ENCODE measurements at places on chromosomes 7 and 10.

DNA sequence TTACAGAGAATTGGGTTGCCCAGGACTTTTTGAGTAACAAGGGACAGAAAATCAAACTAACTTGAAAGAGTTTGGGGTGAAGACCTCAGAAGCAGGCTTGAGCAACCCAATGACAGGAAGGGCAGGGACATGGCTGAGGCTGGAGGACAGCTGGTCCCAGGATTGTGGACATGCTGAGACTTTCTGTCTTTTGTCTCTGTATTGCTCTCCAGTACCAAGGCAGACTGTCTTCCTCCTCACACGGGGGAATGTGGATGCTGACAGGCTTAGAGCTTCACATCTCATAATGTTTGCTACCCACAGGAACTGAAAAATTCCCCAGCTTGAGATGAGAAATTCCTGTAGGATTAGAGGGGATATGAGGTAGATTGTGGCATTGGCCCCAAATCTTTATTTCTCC, 229.6 kb downstream of the PHF14 start:
- DNase-seq, result no peak

- peak; percentile 9 for DNase-seq
Observed at GRCh38 chr7:144529269-144529926, 125.9 kb upstream of the NOBOX start.

- DNase-seq, result no peak
Observed at GRCh38 chr10:88181902-88182600, 318.6 kb downstream of the PTEN start.

DNA sequence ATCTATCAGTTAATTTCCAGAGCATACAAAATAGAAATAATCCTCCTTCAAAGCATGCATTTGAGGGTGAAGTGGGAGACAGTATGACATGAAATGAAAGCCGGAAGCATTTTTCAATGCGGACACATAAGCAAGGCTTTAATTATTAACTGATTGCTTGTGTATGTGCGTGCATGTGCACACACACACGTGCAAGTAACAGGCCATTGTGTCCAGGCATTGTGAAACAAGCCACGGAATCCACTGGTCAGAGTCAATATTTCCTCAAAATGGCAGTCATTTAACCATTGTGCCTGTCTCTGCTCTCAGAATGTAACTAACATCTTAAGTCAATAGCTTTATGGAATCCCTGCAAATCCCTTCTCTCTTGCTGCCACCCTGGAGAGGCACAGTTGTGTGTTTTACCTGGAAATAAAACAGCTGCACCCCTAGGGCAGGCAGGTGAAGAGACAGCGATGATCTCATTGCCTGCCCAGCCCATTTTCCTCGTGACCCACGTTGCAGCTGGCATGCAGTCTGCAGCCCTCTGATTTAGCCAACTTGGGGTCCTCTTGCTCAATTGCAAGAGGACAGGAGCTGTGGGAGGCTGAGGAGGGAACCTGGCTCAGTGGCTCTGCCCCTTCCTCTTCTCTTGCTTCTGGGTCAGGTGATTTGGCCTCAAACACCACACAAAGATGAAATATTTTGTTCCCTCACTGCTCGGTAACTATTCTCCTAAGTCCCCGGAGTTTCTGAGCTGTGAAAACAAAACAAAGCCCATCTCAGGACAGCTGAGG, 500.9 kb upstream of the ZMIZ1 start:
- DNase-seq, result no peak

- peak; percentile 19 for DNase-seq
Observed at GRCh38 chr10:7388602-7389001, 22.2 kb downstream of the SFMBT2 start.
